Uterus (tissue), 4 donors: ENCODE measurements at places on chromosomes 12 and 14. TPM values are rescaled to one million over a fixed set of nuclear protein-coding genes. Genes with fewer than 3 reads are reported as not detected.

- DNase-seq: no peak
Observed at GRCh38 chr14:92173668-92174067, 51.9 kb downstream of the CPSF2 start.

The PRB2 gene
- total RNA-seq: not detected

GRCh38 chr14:76924371-76925096 lies 98.3 kb downstream of the LRRC74A start:
- DNase-seq: no peak

DNA sequence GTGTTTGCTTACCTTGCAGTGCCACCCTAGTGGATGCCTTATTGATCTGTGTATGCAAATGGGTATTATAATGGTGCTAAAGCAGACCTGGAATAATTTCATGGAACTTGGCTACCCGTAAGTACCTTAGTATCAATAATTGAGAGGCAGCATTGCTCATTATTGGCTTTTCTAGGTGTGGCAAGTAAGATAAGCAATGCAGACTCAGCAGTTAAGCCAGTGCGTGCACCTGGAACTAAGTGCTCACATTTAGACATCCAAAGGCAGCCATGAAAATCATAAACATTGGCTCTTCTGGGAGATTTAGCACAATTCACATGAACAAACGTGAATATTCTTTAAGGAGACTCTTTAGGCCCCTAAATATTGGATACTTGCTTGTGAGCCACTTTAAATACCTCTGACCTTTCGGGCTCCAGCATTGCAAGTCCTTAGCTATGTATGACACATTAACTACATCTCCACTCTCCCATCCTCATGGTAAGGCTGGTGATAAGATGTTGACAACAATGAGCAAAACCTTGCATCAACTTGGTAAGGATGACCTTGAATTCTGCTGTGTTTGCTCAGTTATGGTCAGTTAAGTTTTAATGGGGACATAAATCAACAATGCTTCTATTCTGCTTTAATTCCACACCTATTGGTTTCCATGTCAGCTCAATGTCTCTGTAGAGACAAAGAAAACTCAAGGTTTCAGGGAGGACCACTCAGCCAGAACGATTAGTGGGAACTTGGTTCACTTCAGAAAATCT lies 112.0 kb downstream of the SLC5A8 start:
- DNase-seq: no peak

DNA sequence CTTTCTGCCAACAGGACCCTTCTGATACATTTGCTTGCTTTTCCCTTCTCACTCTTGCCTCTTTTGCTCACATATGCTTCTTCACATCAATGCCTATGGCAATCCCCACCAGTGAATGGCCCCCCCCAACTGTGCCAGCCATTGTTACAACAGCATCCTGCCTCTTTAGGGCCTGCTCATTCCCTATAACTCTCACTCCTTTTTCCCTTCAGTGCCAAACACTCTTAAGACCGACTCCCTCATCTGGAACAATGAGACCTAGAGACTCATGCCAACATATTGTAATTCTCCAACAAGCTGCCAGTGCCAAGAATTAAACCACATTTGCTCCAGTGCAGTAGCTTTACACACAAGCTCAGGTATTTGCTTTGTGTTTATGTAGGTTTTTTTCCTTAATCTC lies 189.0 kb downstream of the SOX5 start:
- DNase-seq: no peak

GRCh38 chr14:53954551-53955228 lies 1.9 kb downstream of the BMP4 start:
- peak; percentile 28 for DNase-seq

DNA sequence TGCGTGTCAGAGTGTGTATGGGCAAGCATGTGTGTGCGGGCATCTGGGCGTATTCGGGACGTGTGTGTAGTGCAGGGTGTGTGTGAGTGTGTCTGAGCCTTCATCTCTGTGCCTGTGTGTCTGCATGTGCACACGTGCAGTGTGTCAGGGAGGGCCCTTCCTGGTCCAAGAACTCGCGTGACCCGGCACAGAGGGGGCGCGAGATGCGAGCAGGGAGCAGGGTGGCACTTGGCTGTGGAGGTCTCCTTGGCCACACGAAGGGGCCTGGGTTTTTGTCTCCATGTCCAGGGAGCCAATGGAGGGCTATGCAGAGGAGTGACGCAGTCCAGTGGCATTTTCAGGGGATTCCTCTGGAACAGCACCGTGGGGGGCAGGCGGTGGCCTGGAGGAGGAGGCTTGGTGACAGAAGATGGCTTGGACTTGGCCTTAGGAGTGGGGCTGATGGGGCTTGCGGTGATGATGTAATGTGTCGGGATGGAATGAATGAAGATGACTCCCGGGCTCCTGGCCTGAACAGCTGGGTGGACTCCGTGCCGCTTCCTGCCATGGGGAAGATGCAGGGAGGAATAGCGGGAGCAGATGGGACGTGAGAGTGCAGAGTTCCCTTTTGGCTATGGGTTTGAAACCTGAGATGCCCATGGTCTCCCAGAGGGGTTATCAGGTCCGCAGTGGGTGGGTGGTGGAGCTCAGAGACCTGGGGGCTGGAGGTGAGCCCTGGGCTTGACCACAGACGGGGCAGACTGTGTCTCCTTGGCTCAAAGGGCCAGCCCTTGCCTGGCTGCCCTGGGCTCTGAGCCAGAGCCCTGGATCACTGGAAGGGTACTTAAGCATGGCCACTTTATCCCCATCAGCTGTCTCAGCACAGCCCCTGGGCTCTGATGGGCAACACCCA lies 208.3 kb downstream of the PHETA1 start:
- DNase-seq: no peak

- no peak for DNase-seq
Observed at GRCh38 chr14:92563765-92564285, 50.2 kb downstream of the RIN3 start.

- DNase-seq: no peak
Observed at GRCh38 chr12:53551889-53552291, 44.6 kb upstream of the NPFF start.
